ENCODE measurements at places on chromosomes 6 and 20. TPM values are rescaled to one million over a fixed set of nuclear protein-coding genes. Genes with fewer than 3 reads are reported as not detected.

- no peak for DNase-seq
These were observed 37.7 kb downstream of the OSTM1 start for GRCh38 chr6:108036884-108037283.

DNA sequence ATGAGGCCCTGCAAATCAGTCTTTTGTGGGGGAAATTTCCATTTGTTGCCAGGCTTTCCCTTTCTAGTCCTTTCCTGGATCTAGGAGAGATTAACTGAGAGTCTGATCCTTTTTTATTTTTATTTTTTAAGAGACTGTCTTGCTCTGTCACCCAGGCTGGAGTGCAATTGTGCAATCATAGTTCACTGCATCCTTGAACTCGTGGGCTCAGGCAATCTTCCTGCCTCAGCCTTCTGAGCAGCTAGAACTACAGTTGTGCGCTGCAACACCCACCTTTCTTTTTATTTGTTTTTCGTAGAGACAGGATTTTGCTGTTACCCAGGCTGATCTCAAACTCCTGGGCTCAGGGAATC lies 22.9 kb downstream of the OR2B2 start:
- DNase-seq = no peak

STX11 gene
- total RNA-seq = 0.71 TPM

DNA sequence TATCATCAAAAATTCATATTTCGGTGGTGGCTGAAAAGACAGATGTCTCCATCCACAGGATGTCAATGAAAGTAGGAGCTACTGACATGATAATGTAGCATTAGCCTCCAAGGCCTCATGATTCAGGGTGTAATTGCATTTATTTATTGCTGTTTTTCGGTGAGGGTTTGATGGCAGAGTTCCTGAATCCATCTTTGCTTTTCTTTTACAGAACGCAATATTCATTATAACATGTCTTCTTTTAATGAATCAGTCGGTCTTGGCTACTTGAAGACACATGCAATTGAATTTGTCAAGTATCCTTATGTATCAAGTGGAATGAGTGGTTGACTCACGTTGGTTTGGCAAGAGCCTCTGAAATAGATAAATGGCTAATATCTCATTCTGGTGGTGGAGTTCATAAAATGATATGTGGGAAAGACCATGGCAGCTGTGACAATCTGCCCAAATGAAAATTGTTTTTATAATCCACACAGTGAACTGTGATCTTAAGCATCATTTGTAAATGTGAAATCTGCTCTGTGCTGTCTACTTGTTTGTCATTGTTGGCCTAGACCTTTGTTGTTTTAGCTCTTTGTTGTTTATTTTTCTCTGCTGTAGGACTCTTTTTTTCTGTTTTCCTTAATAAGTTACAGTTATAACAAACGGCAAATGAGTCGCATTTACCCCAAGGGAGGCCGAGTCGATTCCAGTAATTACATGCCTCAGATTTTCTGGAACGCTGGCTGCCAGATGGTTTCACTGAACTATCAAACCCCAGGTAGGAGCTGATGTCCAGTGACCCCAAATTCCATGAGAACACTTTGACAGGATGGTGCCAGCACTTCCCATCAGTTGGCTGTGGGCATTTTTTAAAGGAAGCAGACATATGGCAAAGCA lies 105.7 kb upstream of the LAMP5 start:
- DNase-seq = peak; percentile 86

ALDH8A1 gene
- not detected for total RNA-seq

DNA sequence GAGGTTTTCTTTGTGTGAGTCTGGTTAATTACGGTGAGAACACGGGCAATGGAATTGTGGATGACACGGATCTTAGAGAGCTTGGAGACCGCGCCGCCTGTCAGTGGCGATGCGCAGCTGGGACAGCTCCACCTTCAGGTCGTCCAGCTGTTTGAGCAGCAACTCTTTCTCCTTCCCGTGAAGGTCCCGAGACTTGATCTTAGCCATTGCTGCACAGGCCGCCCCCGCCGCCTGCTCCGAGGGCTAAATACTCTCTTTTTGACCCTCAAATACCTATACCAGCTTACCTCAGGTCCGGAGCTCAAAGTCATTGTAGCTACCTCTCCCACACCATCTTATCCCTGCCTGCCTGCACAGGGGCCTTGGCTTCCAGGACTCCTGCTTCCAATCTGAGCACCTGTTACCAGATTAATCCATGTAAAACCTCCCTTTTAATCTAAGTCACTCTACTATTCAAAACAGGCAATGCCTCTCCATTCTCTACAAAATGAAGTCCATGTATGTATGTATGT lies 100.2 kb downstream of the PREP start:
- no peak for DNase-seq

DNA sequence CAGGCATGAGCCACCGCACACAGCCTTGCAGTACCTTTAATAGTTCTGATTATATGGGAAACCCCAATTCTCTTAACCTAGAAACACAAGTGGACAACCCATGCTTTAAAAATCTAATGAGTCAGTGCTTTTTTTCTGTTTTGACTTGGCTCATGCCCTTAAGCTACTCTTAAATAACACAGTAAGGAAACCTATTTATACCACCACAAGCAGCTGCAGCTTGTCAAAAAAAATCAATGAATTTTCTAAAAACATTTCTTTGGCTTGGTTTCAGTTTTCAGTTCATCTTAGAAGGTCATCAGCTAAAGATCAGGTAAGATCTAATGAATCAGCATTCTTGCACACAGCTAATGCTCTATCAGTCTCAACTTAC lies 124.1 kb upstream of the DST start:
- peak; percentile 95 for DNase-seq

DNA sequence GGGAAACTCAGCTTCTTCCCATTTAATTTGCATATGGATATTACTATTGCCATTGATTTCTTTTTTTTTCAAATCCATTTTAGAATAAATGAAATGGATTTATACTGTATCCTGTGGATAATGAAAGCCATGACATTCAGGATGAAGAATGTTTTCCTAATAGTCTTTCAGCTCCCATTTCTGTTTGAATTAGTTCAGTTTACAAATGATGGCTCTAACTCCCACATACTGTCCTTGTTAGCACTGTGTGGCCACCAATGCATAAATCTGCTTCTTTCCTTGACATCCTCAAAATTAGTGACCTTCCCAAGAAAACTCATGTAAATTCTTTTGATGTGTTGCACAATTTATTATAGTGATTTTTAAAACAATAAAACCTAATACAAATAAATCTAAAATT lies 693.2 kb upstream of the GJE1 start:
- DNase-seq = no peak

DNA sequence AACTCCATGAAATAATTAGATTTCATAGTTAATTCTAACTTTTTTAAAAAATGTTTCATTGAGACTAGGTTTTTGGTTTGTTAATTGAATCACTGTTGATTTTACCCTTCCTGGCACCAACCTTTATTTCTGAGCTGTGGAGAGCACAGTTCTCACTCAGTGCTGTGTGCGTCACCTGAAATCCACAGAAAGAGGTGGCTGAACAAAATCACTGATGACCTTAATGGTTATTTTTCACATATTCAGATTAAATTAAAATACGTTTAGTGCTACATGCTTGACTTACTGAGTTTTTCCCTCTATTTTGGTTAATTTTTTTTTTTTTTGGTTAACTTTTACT lies 89.4 kb downstream of the SLC16A10 start:
- DNase-seq = no peak

ZKSCAN8 gene
- 20.6 TPM for total RNA-seq

DNA sequence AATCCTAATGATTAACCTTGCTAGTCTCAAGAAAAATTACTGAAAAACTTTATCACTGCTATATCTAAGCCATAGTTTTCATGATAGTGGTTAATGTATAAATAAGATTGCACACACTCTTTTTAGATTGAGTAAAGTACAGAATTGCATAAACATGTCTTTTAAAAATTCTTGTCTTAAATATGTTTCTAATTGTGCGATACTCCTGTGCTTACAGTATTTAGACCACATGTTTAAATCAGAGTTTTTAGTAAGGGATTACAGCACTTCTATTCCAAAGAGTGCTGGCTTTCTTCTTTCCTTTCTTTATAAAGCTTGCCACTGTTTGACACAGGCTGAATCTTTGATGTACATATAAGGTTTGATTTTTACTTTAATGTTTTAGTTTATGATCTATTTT lies 36.8 kb upstream of the RGS17 start:
- no peak for DNase-seq

DNA sequence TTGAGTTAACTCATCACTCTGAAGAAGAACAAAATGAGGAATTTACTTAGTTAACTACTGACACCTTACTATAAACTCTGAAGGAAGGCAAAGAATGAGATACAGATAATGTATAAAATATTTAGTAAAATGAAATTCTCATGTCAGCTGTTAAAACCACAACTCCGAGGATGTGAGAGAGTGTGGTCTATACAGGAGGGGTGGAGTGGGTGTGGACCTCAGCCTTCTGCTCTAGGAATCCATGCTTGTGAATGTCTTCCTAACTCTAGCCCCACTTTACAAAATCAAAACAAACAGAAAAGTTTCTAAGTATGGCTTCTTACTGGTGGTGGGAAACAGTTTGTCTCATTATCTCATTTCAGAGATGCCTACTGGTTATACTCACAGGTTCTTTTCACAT lies 14.2 kb downstream of the PPP1R14C start:
- no peak for DNase-seq

DNA sequence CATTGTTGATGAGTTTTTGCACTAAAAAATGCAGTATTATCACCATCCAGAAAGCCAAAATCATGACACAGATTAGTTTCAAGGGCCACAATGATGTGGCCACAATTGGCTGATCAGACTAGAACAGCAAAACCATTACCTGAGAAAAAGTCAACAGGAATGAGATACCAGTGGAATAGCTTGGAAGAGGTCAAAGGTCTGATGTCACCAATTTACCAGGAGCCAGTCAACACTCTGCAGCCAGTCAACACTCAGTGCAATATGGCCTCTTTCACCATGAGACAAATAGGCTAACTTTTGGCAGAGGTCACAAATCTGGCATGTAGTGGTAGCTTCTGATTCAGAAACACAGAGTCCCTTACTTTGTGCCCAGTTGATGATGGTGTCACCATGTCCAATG lies 7.5 kb upstream of the ASIP start:
- no peak for DNase-seq

- no peak for DNase-seq
These were observed 224.7 kb downstream of the NRN1 start for GRCh38 chr6:5781966-5782556.

DNA sequence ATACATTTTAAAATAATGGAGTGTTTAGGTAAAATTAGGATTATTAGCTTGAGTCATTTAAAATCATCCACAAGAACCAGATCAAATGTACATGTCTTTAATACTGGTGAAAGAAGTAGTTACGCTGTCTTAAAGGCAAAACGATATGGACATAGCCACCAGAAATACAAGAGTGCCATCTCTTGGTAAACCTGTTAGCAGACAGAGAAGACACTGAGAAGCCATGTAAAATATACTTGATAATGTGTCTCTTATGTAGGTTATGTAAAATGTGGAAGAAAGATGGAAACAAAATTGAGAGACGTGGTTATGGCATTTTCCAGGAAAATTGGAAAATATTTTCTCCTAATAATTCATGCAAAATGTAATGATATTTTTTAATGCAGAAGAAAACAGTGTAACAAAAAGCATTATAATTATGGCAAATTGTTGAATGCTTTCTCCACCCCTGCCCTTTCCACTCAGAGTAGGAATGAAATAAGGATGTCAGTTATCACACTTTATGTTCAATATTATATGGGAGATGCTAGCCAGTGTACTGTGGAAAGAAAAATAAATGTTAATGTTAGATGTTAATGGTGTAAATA lies 12.2 kb upstream of the SLC17A2 start:
- peak; percentile 64 for DNase-seq

DNA sequence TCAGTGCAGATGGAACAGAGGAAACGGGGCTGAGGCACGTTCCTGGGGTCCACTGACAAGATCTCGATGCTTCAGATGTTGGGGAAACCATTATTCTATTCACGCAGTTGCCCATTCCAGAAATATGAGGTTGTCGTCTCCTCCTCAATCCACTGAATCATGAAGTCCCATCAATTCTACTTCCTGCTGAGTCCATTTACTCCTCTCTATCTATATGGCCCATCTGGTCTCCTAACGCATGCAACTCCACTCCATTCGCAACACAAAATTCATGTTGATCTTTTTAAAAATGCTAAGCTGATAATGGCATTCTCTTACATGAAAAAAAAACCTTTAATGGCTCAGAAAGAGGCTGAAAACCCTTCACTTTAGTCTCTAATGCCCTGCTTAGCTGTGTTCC lies 37.5 kb downstream of the MAP3K5 start:
- DNase-seq = no peak

- DNase-seq = peak; percentile 33
These were observed 88.8 kb upstream of the AHI1 start for GRCh38 chr6:135586388-135586787.

GRCh38 chr6:101760843-101761621 lies 367.5 kb downstream of the GRIK2 start:
- DNase-seq = peak; percentile 62

DNA sequence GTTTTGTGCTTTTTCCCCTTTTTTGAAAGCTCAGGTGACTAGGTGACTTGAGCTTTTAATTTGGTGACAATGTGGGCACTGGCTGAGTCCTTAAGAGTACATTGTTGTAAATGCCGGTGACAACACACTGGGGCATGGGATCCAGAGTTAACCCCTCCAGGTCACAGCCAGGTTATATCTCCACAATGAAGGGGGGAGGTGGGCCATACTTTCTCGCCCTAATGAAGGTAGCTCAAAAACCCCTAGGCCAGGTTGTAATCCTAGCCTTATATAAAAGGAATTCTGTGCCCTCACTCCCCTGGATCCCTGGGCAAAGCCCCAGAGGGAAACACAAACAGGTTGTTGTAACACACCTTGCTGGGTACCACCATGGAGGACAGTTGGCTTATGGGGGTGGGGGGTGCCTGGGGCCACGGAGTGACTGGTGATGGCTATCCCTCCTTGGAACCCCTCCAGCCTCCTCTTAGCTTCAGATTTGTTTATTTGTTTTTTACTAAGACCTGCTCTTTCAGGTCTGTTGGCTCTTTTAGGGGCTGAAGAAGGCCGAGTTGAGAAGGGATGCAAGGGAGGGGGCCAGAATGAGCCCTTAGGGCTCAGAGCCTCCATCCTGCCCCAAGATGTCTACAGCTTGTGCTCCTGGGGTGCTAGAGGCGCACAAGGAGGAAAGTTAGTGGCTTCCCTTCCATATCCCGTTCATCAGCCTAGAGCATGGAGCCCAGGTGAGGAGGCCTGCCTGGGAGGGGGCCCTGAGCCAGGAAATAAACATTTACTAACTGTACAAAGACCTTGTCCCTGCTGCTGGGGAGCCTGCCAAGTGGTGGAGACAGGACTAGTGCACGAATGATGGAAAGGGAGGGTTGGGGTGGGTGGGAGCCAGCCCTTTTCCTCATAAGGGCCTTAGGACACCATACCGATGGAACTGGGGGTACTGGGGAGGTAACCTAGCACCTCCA lies 2.2 kb upstream of the VEGFA start:
- DNase-seq = no peak

PRSS35 gene
- total RNA-seq = 0.49 TPM

LBP gene
- 0.22 TPM for total RNA-seq

GRCh38 chr6:43359381-43359780 lies 10.1 kb downstream of the ZNF318 start:
- no peak for DNase-seq

DNA sequence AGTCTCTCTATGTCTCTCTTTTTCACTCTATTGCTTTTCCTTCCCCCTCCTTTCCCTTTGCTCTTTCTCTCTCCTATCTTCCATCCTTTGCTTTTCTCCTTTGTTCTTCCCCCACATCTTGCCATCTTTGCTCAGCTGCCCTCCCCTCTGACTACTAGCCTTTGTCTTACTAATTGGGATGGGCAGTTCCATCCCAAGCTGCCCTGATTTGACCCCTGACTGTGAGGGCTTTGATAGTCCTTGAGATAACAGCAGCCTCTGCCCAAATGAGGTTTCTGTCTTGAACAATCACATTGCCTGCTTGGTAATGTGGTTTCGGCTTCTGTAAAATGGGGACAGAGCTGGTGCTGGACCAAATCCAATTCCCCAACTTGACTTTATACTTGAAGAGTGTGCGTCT lies 327.7 kb downstream of the DHX35 start:
- DNase-seq = no peak

SLC17A1 gene
- total RNA-seq = not detected

Measured in M059J (cell line).